ENCODE measurements at places on chromosomes 11 and 22.

DNA sequence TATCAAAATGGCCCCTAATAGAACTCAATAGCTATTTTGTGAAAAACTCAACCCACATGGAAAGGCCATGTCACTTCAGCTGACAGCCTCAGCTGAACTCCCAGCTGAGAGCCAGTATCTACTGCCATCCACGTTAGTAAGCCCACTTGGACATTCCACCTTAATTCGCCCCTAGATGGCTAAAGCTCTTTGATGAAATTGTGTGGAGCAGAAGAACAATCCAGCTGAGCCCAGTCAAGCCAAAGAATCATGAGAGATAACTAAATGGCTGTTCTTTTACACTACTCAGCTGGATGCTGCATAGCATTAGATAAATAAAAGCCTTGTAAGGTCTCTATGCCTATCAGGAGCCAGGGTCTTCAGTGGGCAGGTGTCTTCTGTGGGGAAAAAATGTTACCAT, 396.8 kb downstream of the AASDHPPT start:
- DNase-seq: no peak

DNA sequence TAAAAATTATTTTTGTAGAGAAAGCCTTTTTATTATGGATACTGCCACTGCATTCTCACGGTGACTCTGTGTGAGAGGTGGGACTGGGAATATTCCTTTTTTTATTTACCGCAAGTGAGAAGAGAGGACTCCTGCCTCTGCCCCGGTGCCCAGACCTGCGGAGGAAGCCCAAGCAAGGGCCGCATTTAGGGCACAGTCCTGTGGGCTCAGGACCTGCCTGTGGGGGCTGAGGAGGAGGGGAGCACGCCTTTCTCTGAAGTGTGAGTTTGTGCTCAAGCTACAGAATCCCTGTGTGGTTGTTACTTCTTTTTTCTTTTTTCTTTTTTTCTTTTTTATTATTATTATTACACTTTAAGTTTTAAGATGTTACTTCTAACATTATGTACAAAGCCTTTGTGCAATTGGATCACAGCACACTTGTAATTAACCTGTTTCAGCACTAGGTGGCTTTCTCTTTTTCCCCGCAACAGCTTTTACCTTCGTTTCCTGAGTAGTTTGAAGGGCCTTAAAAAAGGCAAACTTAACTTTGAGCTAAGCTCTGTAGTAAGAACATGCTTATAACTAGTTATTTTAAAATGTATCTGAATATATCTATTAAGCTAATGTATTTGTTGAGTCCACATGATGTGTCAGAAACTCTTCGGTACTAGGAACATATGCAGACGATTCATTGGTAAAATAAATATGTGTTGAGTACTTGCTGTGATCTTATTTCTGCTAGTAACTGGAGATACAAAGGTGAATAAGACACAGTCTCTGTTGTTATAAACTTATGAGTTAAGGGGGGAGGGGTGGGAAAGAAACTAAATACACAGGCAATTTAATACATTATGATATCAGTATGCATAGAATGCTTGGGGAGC, 18.3 kb downstream of the AMOTL1 start:
- no peak for DNase-seq

DNA sequence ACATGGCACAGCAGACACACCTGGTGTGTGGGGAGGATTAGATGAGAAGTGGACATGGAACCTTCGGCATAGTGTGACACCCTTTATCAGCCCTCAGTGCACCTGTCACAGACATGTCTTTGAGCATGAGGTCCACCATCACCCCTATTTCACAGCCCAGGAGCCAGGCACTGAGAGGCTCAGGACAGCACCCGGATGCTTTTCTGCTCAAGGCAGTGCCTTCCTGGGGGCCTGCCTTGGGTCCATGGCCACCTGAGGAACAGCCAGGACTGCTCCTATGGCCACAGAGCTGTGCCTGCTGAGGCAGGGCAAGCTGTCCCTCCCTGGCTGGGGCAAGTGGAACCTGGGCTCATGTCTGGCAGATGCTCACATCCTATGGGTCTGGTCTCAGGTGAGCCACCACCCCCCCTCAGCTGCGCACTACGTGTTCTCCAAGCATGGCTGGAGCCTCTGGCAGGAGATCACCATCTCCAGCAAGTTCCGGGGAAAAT, 75.8 kb downstream of the MORC2 start:
- no peak for DNase-seq

- DNase-seq: no peak
Observed at GRCh38 chr22:22591348-22592299, 32.6 kb upstream of the PRAME start.

DNA sequence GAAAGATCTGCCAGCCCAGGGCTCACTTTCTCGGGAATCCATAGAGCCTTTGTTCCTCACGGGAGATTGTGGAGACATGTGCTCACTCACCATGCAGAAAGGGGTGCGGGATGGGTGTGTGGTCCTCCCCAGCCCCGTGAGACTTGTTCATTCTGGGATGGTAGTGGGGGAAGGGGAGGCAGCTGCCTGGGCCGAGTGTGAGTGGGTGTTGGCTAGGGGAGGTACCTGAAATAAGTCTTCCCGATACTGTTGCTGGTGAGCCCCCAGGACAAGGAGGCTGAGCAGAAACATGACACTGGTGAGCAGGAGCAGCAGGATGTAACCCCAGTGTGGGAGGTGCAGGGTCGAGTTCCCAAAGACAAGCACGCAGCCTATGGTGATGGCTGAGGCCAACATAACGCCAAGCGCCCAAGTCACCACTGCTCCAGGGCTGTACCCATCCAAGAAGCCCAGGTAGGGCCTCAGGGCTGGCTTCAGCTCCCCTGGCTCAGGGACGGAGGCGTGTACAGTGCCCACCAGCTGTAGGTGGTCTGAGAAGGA, 2.8 kb downstream of the SLC7A4 start:
- no peak for DNase-seq

DNA sequence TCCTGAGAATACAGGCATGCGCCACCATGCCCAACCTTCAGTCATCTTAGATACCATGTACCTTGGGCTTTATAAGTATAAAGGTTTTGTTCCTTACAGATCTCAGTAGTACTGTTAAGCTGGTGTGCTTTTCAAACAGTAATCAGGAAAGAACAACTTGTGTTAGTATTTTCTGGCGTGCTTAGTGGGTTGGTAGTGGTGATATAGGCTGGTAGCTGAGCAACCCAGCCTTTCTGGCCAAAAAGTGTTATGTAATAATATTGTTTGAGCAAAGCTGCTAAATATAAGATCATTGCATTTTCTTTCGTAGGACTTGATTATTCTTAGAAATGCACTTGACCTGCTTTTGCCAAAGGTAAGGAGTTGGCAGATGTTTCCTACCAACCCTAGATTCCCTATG, 6.5 kb downstream of the ADSL start:
- no peak for DNase-seq
